AG08395 (cell line): ENCODE measurements at places on chromosomes 6 and 20.

- DNase-seq, result no peak
Measured at GRCh38 chr20:12327205-12327604, 409.5 kb downstream of the BTBD3 start.

DNA sequence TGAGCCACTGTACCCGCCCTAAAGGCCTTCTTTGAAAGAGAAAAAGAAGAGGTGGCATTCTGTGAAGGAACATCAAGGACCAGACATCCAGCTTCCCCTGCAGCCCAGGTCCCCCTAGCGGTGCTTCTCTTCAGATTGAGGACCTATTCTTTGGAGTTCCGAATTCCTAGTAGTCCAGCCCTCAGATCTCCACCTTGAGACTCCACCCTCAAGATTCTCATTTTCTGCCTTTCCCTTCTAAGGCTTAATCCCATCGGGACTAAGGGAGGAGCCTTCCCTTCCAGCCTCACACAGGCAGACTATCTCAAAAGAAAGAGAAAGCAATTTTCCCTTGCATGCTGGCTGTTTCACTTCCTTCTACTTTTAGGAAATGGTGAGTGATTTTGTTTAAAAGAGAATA lies 32.5 kb downstream of the MUC22 start:
- DNase-seq, result peak; percentile 73

GRCh38 chr20:32070690-32071213 lies 18.7 kb downstream of the HCK start:
- DNase-seq, result no peak

DNA sequence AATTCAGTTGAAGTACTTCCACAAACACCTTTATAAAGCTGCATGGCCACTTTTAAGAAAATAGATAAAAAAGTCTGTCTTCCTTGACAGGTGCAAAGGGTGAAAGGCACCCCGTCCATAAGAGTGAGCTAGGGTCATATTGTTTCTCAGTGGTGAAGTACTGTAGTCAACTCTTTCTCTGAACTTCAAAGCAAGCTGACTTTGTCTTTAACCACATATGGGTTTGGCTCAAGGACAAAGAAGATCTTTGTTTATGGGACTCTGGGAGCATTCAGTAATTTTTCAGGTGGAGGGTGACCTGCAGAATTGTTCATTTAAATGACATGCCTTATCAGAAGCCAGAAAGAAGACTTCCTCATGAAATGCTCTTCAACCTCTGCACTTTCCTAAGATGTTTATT lies 49.3 kb upstream of the KLHL31 start:
- no peak for DNase-seq

DNA sequence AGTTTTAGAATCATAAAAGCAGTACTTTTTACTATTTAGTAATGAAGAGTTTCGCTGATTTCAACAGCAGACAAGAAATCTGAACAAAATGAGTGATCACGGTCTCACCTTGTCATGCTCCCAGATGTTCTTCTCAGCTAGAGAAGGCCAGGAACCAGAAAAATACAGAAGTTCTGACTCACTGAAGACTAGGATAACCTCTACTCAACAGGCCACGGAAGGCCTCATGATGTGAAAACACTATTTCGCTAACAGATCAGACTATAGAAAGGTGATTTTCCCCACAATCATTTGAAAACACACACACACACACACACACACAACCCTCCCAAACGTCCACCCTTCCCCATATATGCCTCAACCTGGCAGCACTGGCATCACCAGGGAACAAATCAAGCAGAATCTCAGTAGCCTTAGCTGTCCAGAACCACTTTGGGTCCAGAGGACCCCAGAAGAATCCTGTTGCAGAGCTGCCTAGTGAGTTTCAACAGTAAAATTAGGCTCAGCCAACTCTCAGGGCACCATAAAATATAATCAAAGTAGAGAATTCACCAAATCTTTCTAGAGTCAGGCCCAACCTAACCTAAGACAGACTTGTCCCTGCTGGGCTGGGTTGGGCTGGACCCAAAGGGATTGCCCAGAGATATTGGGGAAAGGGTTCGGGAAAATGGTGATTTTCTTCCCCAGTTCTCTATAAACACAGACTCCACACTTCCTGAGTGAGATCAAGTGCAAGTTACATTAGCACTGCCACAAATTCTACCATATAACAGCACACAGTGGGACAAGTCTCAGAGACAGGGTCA lies 7.9 kb downstream of the EXOC2 start:
- peak; percentile 30 for DNase-seq

GRCh38 chr6:122308074-122308473 lies 91.4 kb upstream of the HSF2 start:
- no peak for DNase-seq

- DNase-seq, result no peak
Measured at GRCh38 chr6:142669471-142670351, 275.3 kb downstream of the HIVEP2 start.

GRCh38 chr6:7776509-7776908 lies 50.6 kb downstream of the BMP6 start:
- DNase-seq, result no peak

GRCh38 chr6:145904391-145904790 lies 59.8 kb downstream of the SHPRH start:
- no peak for DNase-seq

DNA sequence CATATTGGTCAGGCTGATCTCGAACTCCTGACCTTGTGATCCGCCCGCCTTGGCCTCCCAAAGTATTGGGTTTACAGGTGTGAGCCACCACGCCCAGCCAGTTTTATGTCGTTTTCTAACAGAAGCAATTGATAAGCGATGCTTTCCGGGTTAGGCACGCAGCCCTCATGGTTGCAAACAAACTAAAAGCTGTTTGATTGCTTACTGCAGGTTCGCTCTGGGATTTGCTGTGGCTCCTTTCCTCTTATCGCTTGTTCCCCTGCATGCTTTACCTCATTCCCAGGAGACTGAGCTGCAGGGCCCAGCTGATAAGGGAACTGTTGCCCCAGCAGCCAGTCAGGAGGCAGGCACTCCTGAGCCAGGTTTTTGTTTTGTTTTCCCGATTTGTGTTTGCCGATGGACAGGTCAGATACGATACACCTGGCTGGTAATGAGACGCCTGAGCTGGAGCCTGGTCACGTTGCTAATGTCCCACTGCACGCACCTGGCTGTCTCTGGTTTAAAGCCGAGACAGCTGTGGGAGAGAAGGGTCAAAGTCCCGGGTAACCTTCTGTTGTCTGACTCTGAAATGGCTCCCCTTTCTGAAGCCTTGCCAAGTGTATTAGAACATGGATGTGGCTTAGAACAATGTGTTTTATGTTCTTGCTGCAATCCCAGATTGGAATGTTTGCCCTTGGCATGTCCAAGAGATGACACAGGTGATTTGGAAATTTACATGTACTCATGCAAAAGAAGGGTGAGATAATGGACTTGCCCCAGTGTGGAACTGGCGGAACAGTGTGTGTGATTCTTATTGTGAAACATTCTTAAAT lies 19.9 kb downstream of the DSP start:
- DNase-seq, result no peak

DNA sequence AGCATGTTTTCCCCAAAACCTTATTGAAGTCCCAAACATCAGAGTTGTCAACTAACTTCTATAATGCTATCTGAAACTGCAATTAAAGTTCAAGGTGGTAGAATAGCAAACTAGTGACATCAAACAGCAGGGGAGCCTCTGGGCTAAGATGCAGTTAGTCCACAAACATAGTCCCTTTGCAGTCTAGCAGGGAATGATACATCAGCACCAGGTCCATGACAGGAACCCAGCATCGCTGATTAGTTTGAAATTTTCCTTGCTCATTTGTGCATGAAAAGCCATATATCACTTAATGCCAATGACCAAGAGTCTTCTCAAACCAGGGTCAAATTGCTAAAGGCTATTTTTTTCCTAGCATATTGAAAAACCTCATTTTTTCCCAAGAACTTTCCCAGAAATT lies 145.3 kb downstream of the HIVEP2 start:
- DNase-seq, result no peak

DNA sequence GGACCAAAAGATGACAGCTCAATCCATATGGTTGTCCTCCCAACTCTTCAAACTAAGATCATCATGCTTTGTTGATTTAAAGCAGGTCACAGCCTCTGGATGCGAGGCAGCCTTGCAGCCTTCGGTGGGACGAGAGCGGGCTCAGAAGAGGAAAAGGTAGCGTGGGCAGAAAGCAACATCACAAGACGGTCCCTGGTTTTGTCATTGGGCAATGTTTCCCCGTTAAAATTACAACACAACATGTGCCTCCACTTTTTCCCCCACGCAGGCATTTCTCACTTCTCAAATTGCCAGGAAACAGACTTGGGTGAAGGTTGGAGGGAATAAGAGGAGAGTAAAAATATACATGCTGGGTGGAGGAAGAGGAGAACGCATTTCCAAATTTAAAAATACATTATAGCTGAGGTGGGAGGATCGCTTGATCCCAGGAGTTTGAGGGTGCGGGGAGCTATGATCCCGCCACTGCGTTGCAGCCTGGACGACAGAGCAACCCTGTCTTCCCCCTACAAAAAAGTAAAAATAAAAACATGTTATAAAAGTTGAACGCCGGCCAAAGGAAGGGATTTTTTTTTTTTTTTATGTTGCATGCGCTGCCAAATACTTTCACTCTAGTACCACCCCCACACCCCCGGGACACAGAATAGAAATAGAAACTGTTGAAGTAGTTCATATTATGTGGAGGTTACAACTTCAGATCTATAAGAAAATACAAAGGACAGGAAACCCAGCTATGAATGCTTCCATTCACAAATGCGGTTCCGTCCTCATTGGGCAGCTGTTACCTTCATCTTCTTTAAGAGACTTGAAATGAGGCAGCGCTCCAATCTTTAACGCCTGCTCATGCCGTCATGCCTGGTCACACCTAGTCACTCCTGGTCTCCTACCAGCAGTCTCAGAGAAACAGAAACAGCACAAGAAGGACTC lies 13.9 kb upstream of the NAA20 start:
- DNase-seq, result no peak

- DNase-seq, result peak; percentile 76
Measured at GRCh38 chr6:9139746-9140145, 704.4 kb upstream of the SLC35B3 start.

- no peak for DNase-seq
Measured at GRCh38 chr6:101730954-101731353, 337.4 kb downstream of the GRIK2 start.

DNA sequence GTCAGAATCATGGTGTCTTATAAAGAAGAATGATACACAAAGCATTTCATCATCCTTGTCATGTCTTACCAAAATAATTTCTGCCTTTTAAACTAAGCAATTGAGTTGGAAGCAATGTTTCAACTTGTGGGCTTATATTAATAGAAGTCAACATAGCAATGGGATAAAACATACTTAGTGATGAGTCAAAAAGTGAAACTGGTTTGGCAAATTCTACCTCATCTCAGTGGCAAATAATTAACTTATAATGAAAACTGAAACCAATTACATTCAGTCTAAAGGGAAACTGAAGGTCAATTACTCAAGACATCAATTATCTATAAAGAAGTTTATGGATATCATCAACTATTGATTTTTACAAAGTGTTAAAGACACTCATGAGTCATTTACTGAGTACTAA lies 463.8 kb downstream of the BMP2 start:
- DNase-seq, result no peak
